GM03348 (cell line): ENCODE measurements at places on chromosomes 16 and 17.
A peak's percentile ranks its signal among the peaks of the same experiment; 100 is the strongest.

DNA sequence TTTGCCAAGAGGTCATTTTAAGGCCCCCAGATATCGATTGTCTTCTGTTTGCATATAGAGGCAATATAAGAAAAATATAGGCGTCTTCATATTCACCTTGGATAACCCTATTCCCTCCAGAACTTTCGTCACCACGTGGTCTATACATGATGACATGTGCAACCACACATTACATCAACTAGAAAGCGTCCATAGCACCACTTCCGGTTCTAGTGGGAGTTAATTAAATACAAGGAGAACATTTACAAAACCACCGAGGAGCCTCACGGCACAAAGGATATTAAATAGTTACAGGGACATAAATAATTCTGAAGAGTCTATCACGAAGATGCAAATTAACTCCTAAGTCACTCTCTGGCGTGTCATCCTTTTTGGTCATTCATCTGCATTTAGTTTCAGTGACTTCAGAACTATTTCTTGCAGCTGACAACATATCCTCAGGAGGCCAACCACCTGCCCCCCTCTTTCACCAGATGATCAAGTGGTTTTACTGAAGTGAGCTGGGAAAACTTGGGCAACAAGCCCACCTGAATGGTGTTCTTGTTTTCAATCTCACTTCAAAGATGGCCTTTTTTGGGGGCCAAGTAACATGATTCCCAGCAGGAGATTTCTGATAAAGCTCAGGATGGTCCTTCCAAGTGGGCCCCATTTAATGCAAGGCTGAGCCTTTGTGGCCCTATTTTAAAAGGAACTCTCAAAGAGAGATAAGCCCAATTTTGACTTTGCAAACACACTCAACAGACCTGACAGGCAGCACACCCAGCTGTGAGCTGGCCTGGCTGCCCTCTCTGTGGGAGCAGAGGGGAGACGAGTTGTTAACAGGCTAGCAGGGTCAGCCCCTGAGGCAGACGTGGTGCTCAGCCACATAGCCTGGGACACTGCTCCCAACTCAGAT is 15.3 kb downstream of the CMTM3 start:
- peak; percentile 69 for DNase-seq

GRCh38 chr17:83103200-83103942 is 24.0 kb downstream of the METRNL start:
- peak; percentile 60 for DNase-seq

DNA sequence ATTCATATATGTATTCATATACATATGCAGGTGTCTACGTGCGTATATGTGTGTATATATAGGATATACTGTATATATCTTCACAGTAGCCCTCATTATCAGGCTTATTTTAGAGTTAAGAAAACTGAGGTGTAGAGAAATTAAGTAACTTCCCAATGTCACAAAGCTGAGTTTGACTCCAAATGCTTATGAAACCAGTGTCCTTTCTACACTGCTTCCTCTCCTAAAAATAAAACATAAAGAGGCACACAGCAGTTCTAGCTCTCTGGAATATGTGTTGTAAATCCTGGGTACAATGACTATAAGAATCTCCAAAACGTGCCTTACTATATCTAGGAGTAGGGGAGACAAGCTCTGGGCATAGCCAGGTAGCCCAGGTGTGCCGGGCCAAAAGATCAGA is 40.0 kb upstream of the CCL1 start:
- no peak for DNase-seq

DNA sequence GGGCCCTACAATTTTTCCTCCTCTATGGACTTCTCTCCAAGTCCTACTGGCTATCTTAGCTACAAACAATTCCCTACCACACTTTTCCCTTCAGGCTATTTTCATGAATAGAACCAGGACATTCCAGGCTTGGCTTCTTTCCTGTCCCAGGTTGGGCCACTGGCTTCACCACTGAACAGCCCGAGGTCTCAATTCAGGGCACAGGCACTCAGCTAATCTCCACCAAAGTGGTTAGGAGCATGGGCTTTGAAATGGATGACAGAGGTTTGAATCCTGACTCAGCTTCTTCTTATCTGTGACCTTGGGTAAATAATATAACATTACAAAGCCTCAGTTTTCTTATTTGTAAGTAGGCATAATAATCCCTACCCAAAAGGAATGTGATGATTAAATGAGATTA is 50.9 kb upstream of the ZNF629 start:
- no peak for DNase-seq
